ENCODE measurements at places on chromosomes 16 and 17.

DNA sequence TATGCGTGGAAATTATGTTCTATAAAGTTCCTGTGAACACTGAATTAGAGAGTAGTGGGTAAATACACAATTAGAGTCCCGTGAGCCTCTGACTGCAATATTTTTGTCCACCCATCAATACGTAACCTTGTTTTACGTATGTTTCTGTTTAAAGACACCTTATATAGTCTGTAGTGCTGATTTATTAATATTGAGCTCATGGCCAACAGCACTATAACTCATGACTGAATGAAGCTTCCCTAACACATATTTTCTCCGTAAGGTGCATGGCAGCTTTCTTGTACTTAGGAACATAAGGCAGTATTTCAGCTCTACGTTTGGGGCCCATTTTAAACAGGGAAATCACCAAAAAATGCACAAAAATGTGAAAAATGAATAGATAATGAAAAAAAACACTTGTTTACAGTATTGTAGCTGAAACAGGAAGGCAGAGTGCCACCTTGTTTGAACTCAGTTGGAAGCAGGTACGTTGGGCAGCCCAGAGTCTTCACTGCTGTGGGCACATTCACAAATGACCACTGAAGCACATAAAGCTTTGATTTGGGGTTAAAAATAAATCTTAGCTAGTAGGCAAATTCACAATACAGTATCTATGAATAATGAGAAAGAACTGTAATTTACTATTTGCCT lies 108.5 kb downstream of the CNTNAP4 start:
- DNase-seq: no peak

DNA sequence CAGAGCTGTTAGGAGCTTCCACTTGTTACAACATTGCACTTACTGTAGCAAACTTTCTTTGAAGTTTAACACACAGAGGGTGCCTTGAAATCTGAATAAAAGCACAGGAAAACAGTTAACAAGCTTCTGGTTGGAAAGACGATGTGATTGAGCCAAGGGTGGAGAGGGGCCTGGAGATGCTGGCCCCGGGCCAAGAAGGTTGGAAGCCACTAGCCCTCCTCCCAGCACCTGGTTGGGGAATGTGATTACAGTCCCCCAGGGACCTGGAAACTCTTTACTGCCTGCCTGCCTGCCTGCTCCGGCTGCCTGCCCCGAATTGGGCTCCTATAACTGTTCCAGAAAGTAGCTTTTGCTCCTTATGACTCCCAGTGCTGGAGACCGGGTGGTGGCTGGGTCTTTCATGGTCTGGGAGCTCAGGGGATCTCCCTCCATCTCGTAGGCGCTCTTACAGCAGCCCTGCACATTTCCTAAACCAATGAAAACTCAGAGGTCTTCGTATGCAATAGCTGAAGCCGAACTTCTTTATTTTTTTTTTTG lies 48.0 kb upstream of the ZFHX3 start:
- DNase-seq: no peak

DNA sequence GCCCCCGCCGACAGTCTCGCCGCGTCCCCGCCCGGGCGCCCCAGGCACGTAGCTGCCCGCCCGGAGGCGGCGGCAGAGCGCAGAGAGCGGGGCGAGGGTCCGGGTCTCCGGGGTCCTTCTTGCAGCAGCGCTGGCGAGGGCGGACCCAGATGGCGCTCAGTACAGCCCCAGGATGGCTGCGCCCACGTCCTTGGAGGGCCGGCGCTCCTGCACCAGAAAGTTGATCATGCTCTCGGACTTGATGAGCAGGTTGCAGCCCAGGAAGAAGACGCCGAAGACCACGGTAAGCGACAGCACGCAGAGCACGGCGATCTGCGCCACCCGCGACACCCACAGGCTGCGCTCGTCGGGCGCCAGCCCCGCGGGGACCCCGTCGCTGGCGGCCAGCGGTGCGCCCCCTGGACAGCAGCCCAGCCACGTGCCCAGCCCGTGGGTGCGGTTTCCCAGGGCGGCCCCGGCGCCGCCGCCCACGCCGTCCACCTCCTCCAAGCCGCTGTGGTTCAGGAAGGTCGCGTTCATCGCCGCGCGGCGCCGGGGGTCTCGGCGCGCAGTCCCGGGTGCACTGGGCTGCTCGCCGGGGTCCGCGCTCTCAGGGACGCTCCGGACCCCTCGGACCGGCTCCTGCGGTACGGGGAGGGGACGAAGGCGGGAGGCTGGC lies 435 bp downstream of the RPRML start:
- DNase-seq: no peak

GRCh38 chr16:89552329-89552728 lies 8.2 kb upstream of the RPL13 start:
- no peak for DNase-seq

DNA sequence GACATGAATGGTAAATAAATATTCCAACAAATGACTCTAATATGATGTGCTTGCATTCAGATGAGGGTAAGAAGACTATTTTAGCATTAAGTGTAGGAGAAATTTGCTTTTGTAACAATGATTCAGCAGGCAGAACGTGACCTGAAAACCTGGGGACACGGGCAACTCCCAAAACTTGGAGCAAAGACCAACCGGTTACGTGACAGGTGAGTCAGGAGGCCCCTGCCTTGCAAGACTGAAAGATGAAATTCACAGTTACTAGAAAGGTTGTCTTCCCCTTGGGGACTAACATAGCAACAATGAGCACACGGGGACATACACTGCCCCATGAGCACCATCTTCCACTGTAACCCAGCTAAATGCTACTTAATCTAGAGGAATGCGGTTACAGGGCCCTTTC lies 33.5 kb upstream of the ERN1 start:
- DNase-seq: no peak

DNA sequence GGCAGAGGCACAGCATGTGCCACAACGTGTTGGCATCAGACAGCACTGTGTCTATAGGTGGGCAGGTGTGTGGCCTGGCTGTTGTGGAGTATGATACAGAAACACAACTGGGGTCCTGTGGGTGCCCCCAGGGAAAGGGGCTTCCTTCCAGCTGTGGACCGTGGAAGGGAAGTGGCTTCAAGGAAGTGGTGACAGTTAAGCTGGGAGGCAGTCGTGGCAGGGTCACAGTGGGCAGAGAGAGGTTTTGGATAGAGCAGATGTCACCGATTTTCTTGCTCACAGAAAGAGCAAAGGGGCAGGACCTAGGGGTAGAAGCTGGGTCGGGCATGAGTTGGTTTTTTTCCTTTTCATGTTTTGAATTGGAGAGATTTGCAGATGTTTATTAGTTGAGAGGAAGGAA lies 11.2 kb upstream of the ORAI3 start:
- DNase-seq: no peak

DNA sequence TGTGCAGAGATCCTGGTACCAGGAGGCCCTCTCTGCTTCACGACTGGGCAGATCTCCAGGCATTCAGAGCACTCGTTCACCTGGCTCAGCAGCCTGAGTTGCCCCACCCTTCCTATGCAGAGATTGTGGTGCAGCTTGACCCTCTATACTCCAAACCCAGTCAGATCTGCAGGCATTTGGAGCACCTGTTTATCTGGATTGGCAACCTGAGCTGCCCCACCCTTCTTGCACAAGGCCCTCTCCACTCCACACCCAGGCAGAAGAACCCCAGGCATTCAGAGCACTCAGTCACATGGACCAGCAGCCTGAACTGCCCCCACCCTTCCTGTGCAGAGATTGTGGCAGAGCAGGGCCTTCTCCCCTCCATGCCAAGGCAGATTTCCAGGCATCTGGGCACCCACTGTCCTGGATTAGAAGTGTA lies 88.4 kb upstream of the CDH5 start:
- no peak for DNase-seq

DNA sequence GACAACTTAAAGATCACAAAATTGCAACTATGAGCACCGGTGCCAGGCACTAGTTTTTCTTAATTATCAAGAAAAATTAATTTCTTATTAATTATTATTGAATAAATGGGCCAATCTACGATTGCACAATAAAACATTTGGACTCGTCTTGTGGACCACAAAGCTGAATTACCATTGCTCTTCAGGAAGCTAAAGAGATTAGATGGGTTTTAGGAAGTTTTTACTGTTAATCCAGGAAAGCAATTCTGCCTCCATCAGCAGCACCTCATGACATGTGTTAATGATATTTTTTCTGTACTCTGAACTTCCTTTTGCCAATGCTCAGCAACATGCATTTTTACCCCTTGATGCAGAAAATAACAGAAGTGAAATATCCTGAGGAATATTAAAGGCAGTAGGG lies 37.9 kb downstream of the HS3ST3A1 start:
- no peak for DNase-seq

- no peak for DNase-seq
Measured at GRCh38 chr16:29808219-29808900, 2.0 kb downstream of the MAZ start.

- DNase-seq: no peak
Measured at GRCh38 chr17:49748791-49749190, 15.1 kb downstream of the FAM117A start.

DNA sequence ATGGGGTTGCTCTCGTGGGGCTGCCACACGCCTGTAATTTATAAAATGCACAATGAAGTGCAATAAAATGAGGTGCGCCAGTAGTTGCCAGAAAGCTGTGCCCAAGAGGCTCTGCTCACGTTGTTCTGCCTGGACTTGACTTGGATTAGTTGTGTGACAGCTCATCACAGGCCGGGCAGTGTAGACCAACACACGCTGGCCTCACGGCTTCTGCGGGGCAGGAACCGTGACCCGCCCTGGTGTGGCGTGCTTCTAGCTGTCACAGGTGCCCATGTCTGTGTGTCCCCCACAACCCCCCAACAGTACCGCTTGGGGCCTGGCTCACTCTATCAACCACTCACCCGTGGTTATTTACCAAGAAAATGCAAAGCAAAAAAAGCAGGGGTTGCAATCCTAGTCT lies 112.2 kb upstream of the ZNF750 start:
- DNase-seq: no peak

DNA sequence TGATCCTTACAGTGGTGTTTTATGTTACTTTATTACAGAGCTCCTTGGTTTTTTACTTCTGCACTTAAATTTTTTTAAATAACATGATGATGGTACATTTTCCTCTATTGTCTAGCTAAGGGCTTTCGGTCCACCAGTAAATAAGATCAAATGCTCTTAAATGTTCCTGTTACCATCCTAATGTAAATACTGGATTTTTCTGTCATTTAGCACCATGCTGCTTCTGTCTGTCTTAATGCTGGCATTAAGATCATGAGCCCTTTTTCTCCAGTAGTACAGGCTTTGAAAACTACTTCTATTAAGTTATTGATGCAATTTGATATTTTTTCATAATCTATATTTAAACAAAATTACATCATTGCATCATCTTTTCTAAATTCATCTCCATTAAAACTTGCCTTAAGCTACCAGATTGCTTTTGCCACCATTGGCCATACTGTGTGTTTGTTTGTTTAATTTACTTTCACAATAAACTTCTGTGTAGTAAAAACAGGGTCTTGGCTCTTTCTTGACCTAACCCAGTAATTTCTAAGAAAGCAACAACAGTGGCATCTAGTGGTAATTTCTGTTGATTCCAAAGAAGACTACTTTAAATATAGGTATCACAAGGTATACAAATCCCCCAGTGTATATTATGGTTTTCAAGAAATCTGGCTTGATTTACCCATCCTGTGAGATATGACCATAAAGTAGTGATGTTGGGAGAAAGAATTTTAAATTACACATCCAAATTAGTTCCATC lies 9.0 kb upstream of the PHAF1 start:
- DNase-seq: peak; percentile 38

GRCh38 chr17:82592767-82593589 lies 55.3 kb downstream of the WDR45B start:
- peak; percentile 74 for DNase-seq

DNA sequence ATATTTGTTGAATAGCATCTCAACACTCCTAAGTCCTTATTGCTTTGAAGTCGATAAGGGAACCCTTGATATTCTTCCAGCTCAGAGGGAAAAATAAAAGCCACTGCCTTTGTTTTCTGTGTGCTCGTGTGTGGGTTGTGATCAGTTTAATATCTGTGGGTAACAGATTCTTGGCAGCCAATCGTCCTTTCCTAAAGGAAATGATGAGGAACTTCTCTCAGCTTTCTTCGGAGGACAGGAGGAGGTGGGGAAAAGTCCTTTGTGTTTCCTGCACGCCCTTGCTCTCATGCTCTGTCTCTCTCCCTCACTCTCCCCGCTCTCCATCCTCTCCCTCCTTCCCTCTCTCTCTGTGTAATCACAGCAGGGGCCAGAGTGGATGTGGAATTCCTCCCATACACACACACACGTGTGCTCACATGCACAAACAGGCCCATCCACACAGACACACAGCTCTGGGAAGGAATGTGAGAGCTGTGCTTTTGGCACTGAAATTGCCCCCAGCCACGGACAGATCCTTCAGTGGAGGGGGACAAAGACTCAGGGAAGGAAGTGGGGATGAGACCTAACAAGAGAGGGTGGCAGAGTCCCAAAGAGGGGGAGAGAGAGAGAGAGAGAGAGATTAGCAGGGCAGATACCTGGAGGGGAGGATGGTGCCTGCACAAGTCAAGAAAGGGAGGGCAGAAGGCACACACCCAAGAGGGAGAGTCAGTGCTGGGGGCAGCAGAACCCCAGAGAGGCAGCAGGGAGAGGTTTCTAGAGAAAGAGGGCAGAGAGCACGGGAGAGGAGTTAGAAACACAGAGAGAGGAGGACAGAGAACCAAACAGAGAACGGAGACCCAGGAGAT lies 83.5 kb upstream of the PLCG2 start:
- DNase-seq: peak; percentile 15
